GM04503 (cell line): ENCODE measurements at places on chromosomes 6 and 20.
A peak's percentile ranks its signal among the peaks of the same experiment; 100 is the strongest.

DNA sequence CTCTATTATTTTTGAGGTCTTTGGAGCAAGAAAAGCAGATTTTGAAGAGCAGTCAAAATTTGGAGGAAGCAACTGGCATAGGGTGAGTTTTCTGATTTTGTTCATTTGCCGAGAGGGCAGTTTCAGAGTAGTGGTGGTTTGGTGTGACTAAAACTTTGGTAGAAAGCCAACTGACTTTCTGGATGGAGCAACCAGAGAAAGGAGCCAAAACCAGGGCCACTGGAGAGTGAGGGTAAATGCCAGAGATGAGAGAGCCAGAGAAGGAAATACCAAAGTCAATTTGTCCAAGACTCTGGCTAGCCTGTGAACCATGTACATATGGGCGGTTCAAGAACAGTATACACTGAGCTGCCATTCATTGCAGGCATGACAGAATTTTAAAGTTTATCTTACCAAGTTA is 40.5 kb upstream of the ZBTB24 start:
- DNase-seq = peak; percentile 67

DNA sequence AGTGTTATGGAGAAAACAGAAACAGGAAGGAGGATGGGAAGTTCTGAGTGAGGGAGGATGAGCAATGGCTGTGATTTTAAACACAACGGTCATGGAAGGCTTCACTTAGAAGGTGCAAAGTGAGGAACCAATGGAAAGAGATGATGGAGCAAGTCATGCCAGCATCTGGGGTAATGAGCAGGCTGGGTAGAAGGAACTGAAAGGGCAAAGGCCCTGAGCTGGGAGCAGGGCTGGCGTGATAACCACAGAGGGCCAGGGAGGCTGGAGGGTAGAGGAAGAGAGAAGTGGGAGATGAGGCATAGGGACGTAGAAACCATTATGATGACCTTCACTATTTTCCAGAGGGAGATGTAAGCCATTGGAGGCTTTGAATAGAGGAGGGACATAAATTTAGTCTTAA is 43.6 kb downstream of the NHLRC1 start:
- no peak for DNase-seq

- DNase-seq = no peak
Observed at GRCh38 chr6:53240761-53241160, 92.1 kb upstream of the GCM1 start.

DNA sequence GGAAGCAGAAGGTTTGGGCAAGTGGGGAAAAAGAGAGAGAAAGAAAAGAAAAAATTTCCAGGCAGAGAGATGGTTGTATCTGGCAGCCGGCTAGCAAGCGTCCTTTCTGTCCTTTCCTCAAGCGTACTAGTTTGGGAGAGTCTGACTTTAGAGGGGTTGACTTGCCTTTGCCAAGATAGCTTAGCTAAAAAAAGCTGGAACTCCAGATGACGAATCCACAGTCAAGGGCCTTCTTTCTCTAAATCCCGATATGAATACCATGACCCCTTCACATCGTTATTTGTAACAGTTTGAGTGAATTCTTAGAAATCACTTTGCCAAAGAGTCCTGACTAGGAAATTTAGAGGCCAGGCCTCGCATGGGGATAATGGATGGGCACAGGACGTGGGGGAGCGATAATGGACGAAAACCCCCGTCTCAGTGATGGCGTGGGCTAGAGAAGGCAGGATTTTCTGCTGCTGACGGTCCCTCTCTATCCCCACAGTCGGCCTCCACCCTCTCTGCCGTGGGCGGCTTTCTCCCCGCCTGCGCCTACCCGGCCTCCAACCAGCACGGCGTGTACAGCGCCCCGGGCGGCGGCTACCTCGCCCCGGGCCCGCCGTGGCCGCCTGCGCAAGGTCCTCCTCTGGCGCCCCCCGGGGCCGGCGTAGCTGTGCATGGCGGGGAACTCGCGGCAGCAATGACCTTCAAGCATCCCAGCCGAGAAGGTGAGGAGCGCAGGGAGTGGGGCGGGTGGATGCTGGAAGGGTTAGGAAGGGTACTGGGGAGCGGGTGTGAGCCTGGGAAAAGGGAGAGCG is 3.5 kb downstream of the PAX1 start:
- no peak for DNase-seq

GRCh38 chr6:133040803-133041419 is 200.2 kb upstream of the EYA4 start:
- DNase-seq = no peak

- DNase-seq = no peak
Observed at GRCh38 chr20:24163506-24163905, 174.9 kb upstream of the GGTLC1 start.
